ENCODE measurements at places on chromosomes 4 and X.

GRCh38 chr4:8407756-8408155 lies 32.8 kb downstream of the ACOX3 start:
- DNase-seq, result no peak

GRCh38 chrX:42531441-42531840 lies 246.5 kb downstream of the PPP1R2C start:
- no peak for DNase-seq

GRCh38 chr4:15598644-15599043 lies 56.5 kb downstream of the FBXL5 start:
- no peak for DNase-seq

GRCh38 chr4:80465736-80466135 lies 130.2 kb downstream of the CFAP299 start:
- DNase-seq, result no peak

- DNase-seq, result no peak
Measured at GRCh38 chr4:24816797-24817196, 21.4 kb downstream of the SOD3 start.

GRCh38 chrX:39409246-39409917 lies 608.1 kb downstream of the MID1IP1 start:
- no peak for DNase-seq

DNA sequence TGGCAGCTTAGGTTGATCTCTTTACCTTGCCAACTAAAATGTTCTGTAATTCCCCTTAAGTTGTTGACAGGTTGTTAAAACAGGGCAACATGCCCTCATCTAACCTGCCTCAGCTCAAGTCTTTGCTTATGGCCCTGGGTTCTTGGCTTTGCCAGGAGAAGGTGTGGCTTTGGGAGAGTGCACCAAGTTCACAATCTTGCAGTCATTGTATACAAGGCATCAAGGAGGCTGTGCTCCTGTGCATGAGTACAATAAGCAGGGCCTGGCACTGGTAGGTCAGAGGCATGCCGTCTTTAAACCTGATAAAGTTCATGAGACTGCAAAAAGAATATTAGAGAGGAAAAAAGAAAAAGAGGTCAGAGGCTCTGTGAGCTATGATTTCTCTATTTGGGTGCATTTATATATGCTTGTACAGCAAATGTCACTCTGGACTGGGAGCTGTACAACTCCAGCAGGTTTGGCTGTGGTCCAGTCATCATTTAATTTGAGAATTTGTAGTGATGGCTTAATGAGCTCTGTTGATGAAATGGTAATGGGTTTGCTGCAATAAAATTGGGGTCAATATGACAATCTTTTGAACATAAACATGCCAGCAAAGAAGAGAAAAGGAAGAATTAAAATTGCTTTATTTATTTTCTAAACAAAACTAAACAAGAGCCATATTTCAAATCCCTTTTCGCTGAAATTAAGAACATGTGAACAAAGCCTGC lies 30.3 kb downstream of the AREG start:
- no peak for DNase-seq

GRCh38 chrX:110409925-110410324 lies 51.3 kb downstream of the RTL9 start:
- DNase-seq, result no peak

Data from SK-N-SH (cell line).